ENCODE measurements at places on chromosomes 1 and 21.
A peak's percentile ranks its signal among the peaks of the same experiment; 100 is the strongest.

DNA sequence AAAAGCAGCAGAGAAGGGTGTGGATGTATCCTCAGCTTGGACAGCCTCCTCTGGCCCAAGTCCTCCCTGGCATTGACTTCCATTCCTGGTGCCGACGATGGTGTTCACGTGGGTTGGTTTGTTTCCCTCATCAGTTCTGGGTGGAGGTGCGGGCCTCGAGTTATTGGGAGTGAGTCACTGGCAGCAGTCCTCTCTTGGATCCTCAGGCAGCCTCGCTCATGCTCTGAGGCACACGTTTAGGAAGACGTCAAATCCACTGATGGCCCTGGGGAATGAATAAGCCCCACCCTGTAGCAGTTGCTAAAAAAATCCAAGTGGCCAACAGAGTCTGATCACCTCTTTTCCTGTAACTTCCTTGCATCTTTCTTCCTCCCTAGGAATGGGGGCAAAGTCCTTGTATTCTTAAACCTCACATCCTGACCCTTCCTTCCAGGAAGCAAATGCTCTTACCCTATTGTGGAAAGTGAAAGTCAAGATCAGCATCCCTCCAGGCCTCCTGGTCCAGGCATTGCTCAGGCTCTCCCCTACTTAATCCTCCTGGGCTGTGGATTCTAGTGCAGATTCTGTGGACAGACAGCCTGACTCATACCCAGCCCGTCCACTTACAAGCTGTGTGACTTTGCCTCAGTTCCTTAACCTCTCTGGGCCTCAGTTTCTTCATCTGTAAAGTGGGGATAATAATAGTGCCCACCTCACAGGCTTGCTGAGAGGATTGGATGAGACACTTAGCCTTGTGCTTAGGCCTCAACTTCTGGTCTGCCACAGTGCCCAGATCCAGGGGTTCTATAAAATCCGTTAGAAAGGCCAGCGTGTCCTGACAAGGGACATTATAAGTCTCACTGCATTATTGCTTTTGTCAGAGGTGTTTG lies 111.1 kb downstream of the TLR5 start:
- DNase-seq = no peak

GRCh38 chr1:55181666-55182065 lies 33.5 kb downstream of the USP24 start:
- no peak for DNase-seq

GRCh38 chr1:237878406-237878805 lies 12.3 kb downstream of the ZP4 start:
- DNase-seq = no peak

DNA sequence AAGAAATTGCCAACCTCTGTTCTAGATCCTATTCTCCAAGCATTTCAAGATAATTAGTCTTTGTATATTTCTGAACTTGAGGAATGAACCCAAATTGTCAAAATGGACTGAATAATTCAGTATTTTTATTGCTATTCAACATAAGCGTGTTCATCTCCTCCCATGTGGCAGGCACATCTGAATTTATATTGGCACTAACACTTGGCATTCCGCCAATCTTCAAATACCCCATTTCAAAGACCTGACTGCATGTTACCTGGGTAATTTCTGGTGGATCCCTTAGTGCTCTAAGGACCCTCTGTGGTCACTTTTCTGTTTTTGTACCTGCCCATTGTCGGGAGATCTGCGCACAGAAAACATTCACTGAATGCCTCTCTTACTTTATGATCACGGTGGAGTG lies 66.6 kb downstream of the BACE2 start:
- no peak for DNase-seq

DNA sequence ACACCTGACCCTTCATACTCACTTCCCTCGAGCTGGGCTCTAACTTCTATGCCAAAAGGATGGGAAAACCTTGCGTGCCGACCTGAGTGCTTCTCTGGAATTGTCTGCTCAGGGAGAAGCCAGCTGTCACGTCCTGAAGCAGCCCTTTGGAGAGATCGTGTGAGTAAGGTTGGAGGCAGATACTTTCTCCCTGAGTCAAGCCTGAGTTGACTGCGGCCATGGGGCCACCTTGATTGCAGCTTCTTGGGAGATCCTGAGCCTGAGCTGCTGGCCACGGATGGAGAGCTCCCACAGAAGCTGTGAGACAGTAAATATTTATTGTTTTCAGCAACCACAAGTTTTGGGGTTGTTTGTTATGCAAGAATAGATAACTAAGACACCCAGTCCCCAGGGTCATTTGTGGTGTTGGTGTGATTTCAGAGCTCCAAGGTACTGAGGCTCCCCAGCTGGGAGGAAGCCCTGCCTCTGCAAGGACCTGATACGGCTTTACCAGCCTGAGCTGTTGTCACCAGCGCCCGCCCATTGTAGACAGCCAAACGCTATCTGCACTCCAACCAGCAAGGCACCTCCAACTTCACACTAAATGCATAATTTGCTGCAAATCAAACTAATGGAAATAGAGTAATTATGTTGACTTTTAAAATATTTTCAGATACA lies 531.6 kb downstream of the PTPRU start:
- DNase-seq = no peak

- no peak for DNase-seq
These were observed 50.5 kb downstream of the ZFYVE9 start for GRCh38 chr1:52192436-52192835.

GRCh38 chr1:53826367-53826766 lies 11.7 kb downstream of the NDC1 start:
- no peak for DNase-seq

- DNase-seq = no peak
These were observed 24.9 kb upstream of the SARS1 start for GRCh38 chr1:109188781-109189180.

- DNase-seq = no peak
These were observed 344.5 kb downstream of the SMYD3 start for GRCh38 chr1:246162560-246162959.

DNA sequence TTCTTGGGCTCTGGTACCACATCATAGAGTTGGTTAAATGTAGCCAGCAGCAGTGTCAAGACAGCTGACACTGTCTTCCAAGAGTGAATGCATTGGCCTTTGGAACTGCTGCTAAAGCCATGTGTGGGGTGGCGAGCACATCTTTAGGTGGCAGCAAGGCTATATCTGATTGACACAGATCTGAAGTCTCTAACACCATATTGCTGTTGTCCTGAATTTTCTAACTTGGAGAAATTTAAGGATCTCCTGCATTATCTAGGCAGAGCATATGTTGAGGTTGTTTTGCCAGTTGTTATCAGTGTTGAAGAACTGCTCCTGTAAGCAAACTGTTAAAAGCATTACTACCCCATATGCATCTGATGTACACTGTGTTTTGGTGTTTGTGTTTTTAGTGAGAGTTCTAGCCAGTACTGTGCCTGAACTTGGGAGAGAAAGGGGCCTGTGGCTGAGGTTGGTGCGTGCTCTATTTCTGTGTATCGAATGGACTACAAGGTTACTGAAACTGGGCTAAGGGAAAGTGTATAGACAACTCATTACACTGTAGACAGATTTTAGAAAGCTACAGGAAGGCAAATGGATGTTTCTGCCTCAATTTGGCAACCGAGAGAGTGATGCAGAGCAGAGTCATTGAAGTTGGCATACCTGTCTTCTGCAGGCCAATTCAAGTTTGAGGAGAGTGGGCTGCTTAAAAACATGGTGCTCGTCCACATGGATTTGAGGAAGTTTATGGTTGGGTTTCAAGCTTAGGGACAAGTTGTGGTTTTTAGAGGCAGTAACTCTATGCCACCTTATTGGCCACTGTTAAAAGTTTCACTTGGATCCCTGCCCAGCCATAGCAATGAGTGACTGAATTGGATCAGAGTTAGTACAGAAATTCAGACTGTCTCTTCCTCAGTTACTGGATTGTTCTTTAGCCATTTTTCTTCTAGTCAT lies 16.9 kb downstream of the DYRK3 start:
- DNase-seq = no peak

- peak; percentile 91 for DNase-seq
These were observed 42.5 kb downstream of the LGR6 start for GRCh38 chr1:202235856-202236837.
